ENCODE measurements at places on chromosomes 16 and 17.
A peak's percentile ranks its signal among the peaks of the same experiment; 100 is the strongest.

GRCh38 chr17:70158180-70158579, 11.2 kb upstream of the KCNJ2 start:
- DNase-seq = no peak

- no peak for DNase-seq
Measured at GRCh38 chr17:73043686-73044581, 48.6 kb downstream of the SLC39A11 start.

DNA sequence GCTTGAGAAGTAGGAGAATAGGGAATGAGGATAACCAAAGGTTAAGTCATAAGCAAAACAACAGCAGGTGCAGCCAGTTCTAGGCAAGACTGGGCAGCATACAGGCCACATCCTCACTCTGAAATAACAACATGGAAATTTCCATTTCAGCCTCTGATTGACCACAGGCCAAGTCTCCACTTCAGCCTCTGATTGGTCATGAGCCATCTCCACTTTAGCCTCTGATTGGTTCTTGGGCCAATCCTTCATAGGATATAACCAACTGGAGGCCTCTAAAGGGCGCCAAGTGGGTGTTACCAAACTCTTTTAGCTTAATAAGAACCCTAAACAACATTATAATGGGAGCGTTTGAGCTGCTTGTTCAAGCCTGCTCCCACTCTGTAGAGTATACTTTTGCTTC, 512.0 kb downstream of the NPIPA7 start:
- no peak for DNase-seq

- DNase-seq = no peak
Measured at GRCh38 chr17:38600906-38601305, 4.8 kb downstream of the SRCIN1 start.

DNA sequence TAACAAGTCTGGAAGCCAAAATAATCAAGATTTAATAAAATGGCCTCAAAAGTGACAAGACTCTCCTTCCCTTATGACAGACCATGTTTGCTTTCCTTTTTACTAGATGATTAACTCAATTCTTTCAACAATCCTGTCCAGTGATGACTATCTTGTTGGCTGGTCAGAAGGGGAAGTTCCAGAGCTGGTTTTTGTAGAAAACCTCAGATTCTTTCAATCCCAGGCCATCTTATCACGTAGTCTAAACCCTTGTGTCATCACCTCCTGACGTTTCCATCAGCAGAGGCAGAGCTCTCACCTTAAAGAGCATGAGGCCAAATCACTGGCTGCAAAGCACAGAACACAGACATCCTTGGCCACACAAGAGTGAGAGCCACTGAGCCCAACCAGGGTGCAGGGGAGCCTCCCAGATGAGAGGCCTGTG, 125.3 kb downstream of the ANKRD11 start:
- no peak for DNase-seq

- DNase-seq = no peak
Measured at GRCh38 chr16:57823836-57824235, 21.5 kb upstream of the KIFC3 start.

GRCh38 chr16:17230932-17231581, 239.7 kb downstream of the XYLT1 start:
- DNase-seq = no peak

DNA sequence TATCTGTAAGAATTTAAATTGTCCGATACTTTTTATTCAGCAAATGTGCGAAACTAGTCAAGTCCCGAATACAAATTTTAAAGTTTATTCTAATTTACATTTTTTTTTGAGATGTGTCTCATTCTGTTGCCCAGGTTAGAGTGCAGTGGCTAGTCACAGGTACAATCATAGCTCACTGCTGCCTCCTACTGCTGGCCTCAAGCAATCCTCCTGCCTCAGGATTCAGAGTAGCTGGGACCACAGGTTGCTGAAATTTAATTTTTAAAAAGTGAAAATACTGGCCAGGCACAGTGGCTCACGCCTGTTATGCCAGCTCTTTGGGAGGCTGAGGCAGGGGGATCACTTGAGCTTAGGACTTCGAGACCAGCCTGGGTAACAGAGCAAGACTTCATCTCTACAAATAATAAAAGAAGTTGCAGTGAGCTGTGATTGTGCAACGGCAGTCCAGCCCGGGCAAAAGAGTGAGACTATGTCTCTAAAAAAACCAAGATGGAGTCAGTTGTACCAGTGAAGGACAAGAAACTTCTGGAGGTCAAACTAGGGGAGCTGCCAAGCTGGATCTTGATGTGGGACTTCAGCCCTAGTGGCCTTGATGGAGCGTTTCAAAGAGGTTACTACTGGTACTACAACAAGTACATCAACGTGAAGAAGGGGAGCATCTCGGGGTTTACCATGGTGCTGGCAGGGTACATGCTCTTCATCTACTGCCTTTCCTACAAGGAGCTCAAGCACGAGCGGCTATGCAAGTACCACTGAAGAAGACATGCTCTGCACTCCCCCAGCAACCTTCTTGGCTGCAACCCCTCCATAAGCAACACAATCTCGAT, 5.6 kb downstream of the POLG2 start:
- no peak for DNase-seq

DNA sequence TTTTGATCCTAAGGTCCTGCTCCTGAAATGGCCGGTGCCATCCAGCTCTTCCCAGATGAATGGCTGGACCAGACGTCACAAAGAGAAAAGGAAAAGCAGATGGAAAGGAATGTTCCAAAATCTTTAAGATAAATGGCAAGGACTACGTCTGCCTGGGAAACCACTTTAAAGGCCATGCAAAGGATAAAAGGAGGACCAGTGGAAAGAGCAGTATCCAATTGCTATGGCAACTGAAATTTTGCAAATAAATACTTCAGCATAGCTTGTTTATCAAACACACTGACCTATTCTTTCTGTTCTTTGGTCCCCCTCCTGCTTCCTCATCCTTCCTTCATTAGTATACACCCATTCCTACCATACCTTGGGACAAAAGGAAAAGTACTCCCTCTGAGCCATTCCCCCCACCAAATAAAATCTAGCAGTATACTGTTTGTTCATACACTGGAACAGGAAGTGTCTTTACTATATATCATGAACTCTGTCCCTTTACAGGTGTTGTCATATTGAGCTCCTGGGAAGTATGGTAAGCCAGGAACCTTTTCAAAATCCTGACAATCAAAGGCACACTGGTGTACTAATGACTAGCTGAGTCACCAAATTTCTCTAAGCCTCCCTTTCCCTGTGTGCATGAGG, 37.2 kb upstream of the NUFIP2 start:
- DNase-seq = no peak

DNA sequence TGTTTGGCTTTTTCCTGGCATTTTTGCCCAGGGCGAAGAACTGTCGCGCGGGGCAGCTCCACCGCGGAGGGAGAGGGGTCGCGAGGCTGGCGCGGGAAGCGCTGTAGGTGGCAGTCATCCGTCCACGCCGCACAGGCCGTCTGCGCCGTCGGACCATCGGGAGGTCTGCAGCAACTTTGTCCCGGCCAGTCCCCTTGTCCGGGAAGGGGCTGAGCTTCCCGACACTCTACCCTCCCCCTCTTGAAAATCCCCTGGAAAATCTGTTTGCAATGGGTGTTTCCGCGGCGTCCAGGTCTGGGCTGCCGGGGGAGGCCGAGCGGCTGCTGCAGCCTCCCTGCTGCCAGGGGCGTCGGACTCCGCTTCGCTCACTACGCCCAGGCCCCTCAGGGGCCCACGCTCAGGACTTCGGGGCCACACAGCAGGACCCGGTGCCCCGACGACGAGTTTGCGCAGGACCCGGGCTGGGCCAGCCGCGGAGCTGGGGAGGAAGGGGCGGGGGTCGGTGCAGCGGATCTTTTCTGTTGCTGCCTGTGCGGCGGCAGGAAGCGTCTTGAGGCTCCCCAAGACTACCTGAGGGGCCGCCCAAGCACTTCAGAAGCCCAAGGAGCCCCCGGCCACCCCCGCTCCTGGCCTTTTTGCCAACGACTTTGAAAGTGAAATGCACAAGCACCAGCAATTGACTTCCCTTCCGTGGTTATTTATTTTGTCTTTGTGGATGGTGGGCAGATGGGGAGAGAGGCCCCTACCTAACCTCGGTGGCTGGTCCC, 2.3 kb upstream of the CBX4 start:
- no peak for DNase-seq

- DNase-seq = peak; percentile 96
Measured at GRCh38 chr17:31094600-31095235, at the start of gene NF1. Gene NF1, plus strand, starts transcription at chr17:31094977. Its CDS starts 333 bp downstream, at chr17:31095310.

GRCh38 chr17:29613856-29614255, 8.9 kb downstream of the CORO6 start:
- no peak for DNase-seq

DNA sequence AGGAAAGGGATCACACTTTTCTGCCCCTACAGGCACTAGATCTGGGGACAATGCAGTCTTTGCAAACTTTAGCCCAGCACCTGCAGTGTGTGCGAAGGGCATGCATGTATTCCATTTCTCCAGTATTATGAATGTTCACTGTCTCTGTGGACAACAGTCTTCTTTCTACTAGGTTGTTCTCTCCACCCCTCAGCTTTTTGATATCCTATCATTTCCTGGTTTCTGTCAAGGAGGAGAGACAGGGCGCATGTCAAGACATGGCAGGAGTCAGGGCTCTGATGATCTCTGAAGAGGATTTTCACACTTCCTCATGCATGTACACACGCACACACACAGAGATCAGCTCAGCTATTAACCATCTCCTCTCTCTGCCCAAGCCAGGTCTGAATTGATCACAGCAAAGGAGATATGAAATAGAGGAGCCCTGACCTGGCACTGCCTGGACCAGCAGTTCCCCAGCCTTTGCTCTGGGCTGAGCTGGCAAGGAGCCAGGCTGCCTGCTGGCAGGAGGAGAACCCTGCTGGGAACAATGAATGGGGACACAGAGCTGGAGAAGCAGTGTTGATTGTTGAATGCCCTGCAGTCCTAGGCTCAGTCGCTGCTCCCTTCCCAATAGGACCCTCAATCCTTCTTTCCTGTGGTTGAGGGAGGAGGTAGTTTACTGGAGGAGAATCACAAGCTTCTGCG, 2.6 kb downstream of the GPR179 start:
- DNase-seq = no peak

- DNase-seq = no peak
Measured at GRCh38 chr16:11253995-11254912, 1.8 kb downstream of the SOCS1 start.

GRCh38 chr17:41773190-41773588, 13.3 kb downstream of the JUP start:
- no peak for DNase-seq

GRCh38 chr16:66832661-66833305, 2.0 kb upstream of the NAE1 start:
- DNase-seq = no peak

DNA sequence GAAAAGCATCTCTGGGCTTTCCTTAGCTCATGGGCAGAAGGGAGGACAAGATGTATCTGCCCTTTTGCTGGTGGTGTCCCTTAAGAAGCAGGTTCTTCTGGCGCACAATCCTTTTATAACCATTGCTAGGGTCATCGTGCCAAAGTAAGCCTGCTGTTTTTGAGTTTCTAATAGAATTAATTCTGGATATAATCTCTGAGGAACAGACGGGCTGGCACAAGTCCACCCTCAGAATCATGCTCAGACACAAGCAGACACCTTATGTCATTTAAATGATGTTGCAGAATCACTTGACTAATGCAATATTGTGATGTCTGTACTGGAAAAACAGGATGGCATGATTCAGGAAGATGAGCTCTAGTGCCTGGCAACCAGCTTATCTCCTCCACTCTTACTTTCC, 18.8 kb upstream of the MMD start:
- DNase-seq = no peak

DNA sequence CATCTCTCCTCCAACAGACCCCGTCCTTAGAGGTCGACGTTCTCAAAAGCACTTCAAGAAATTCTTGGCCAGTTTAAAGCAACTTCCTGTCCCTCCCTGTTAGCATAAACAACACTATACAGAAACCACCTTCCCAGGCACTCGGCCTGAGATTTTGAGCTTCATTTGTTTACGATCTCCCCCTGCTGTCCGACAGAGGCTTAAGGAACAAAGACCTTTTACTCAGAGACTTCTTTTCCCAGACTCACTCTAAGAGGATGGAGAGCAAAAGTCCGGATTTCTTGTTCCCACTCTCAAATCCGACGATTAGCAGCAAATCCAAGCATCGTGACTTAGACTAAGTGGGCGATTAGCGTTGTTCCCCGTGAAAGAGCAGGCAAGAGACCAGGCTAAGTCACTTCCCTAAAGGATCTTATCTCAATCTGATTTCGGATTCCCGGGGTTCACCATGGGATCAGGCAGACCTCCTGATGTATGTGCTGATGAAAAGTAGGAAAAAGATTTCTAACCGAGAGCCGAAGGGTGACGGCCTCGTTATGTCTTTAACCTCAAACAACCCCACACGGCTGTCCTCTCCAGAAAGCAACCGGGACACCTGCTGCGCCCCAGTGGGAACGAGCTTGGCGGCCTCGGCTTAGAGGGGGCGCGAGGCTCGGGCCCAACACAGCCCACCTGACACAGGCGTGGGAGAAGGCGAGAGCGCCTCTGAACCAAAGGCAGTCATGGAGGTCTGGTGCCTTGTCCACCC, 598 bp downstream of the INPP5K start:
- no peak for DNase-seq

GRCh38 chr16:23131436-23131835, 17.8 kb downstream of the USP31 start:
- DNase-seq = no peak

DNA sequence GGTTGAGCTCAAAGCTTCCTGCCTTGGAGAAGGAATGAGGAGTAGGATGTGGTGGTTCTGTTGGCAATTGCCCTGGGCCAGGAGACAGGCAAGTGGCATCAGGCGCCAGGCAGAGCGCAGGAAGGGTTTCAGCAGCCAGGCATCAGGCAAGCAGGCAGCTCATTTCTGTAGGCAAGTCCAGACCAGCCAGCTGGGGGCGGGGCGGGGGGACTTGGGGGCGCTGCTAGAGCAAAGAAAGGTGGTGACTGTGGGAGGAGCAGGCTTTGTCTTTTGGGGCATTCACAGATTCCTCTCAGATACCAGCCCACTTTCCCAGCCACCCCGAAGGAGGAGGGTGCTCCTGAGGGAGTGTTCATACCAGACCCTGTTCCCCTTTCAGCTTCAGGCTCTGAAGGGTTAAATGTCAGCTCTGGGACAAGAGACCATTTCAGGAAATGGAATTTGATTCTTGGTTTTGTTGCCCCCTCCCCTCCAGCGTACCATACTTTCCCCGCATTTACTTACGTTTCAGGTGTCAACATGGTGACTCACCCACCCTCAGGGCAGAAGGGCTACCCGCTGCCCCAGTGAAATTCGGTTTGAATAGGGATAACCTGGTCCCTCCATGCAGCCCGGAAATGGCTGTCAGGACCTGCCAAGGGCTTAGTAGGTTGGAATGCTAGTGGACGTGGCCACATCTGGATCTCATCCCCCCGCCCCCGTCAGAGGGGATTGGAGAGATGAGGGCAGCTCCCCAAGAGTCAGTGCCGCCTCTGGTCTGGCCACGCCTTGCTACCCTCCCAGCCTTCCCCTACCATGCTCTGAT, 13.2 kb downstream of the NGFR start:
- no peak for DNase-seq

- no peak for DNase-seq
Measured at GRCh38 chr16:4701791-4702465, 8.6 kb downstream of the NUDT16L1 start.

- DNase-seq = no peak
Measured at GRCh38 chr17:64343833-64344637, 46.6 kb downstream of the PECAM1 start.

GRCh38 chr16:56830669-56831068, 34.3 kb upstream of the SLC12A3 start:
- DNase-seq = no peak
